ENCODE measurements at places on chromosomes 3 and 15.

DNA sequence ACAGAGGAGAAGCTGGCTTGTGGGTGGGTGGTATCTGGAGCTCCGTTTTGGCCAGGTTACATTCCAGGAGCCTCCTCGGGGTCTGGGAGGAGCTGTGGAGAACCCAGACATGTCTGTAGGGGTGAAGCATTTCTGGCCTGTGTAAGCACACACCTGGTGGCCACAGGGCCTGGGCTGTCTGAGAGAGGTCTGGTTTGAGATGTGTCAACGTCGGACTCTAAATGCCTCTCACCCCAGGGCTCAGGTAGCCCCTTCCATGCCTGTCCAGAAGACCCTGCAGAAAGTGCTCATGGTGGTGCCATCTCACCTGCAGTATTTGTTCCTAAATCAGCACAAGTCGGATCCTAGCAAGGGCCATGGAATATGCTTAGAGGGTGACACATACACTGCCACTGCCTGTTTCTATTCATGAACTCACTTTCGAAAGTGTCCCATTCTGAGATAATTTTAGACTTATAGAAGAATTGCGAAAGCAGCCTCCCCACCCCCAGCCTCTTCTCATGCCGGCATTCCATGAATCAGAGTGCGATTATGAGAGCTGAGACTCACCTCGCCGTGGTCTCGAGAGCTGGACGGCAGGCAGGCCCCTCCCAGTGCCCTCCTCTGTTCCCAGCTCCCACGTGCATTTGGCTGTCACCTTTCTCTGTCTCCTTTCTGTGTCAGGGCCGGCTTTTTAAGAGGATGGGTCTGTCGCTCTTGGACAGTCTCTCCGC, 63.7 kb downstream of the KLF15 start:
- DNase-seq: peak; percentile 80

DNA sequence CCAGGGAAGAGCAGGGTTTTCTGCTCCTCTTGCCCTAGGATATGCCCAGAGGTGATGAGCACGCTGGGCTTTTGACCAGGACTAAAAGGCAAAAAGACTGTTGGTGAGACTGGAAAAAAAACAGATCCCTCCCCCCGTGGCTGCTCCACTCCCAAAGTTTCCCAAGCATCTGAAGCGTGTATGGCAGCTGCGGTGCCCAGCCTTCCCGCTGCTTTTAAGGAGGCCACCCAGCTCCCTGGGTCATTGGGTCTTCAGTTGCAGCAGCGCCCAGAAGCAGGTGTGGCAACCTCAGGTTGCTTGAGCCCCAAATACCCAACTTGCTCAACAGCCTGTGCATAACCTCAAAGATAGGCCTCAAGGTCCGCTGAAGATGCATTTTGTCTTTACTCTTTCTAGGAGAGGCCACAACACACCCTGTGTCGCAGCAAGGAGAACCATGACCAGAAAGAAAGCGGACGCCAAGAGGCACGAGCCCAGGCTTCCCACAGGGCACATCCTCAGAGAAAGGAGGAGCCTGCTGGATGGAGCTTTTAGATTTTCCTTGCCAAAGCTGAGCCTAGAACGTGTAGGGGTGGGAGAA, 2.0 kb downstream of the SRGAP3 start:
- no peak for DNase-seq

DNA sequence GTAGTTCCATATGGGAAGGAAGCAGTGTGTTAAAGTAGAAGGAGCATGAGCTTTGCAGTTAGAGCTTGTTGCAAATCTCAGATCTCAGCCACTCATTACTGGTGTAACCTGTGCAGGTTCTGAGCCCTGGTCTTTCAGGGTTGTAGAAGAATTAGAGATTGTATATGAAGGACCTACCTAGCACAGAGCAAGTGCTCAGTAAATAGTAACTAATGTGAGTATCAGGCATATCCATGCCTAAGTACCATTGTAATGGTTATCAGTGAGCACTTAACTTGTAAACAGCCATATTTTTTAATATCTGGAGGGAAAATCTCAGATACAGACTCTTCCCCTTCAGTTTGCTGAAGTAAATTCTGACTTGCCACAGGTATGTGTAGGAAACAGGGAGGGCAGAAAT, 59.3 kb downstream of the MAP6D1 start:
- DNase-seq: peak; percentile 58

DNA sequence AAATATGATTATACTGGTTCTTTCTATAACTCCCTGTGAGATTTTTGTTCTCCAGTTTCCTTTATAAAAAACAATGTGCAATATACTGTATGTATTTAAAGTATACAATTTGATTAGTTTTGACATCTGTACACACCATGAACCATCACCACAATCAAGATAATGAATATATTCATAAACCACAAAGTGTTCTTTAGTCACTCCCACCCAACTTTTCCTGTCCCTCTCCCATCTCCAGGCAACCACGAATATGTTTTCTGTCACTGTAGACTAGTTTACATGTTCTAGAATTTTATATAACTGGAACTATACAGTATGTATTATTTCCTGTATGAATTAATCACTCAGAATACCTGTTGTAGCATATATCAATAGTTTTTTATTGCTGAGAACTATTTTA, 177.0 kb upstream of the MBNL1 start:
- no peak for DNase-seq

- no peak for DNase-seq
Observed at GRCh38 chr15:82056958-82057823, 11.4 kb upstream of the MEX3B start.

- no peak for DNase-seq
Observed at GRCh38 chr3:4886448-4886847, 92.8 kb upstream of the BHLHE40 start.

DNA sequence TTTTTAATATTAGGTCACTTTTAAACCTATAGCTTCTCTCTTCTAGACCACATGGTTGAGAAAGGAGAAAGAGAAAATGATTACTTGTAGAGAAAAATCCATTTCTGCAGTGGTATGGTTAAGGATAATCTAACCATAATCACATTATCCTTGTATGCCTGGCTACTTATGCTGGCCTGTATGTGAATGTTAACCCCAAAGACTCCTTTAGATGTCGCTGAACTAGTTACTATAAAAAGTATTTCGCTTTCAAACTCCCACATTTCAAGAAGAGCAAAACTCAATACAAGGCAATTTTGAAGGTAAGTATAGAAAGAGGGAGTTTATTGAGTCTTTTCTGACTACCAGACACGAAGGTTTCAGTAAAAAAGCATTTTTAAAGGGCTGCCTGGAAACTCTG, 2.2 kb downstream of the KCTD6 start:
- no peak for DNase-seq

GRCh38 chr3:45909542-45909941, 23.2 kb downstream of the CCR9 start:
- DNase-seq: no peak

DNA sequence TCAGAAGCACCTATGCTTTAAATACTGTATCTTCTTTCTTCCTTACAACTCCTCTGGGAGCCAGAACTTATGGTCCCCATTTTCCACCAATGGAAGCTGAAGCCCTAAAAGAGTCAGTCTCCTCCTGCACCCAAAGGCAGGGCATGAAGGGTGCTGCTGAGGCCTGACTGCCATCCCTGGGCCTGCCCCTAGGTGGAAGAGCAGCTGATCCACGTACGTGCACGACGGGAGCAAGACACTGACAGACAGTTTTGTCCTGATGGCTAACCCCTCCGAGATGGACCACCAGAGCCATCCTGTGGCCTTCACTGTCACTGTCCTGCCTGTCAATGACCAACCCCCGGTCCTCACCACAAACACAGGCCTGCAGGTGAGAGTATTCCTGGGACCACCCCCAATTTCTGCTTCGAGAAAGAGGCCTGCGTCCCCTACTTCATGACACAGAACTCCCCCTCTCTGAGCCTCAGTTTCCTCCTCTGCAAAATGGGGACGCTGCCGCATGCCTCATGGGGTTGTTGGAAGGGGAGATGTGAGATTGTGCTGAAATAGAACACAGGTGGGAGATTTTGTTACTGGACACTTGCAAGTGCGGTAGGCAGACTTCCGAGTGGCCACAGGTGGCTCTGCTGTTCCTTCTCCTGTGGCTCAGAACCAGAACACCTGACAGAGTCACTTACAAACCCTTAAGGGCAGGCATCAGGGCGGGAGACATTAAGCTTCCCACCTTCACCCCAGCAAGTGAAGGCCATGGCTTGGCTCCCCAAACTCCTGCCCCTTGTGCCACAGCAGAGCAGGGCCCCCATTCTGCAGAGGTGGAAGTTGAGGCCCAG, 175.4 kb downstream of the TBC1D2B start:
- DNase-seq: peak; percentile 91

GRCh38 chr3:99066863-99067262, 165.4 kb upstream of the DCBLD2 start:
- no peak for DNase-seq

DNA sequence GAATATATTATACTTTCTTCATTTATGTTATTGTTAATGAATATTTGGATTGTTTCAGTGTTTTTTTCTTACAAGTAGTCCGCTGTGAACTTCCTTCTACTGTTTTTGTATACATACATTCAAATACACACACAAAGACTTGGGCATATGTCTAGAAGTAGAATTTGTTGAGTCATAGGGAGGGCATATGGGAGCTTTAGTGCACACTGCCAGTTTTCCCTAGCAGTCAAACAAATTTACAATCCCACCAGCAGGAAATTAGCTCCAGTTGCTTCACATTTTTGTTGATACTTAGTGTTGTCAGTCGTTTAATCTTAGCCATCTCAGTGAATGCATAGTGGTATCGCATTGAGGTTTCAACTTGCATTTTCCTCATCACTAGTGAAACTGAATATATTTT, 492.3 kb downstream of the DIPK2A start:
- no peak for DNase-seq

- DNase-seq: no peak
Observed at GRCh38 chr3:69299344-69299743, 86.5 kb downstream of the FRMD4B start.

GRCh38 chr15:28946803-28947202, 61.0 kb downstream of the APBA2 start:
- DNase-seq: no peak

DNA sequence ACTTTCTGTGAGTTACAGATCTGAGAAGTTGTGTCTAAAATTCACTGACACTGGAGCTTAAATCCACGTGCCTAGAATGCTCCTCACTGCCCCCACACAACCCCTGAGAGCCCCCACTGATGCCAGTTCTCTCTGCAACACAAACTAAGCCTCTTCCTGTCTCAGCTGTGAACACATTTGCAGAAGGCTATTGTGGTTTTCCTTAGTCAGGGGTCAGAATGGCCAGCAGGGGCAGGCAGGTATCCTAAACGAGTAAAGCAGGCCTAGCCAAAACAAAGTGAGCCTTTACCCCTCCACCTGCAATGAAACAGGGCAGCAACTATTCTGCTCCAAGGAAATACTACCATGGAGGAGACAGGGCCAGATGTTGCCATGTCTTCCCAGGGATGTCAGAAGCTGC, 78.6 kb downstream of the FHIT start:
- no peak for DNase-seq

- no peak for DNase-seq
Observed at GRCh38 chr3:120203621-120204020, 81.4 kb downstream of the GPR156 start.

- peak; percentile 81 for DNase-seq
Observed at GRCh38 chr3:50336452-50337174, 4.0 kb downstream of the RASSF1 start.

- no peak for DNase-seq
Observed at GRCh38 chr3:463252-464192, 267.0 kb downstream of the CHL1 start.

- peak; percentile 49 for DNase-seq
Observed at GRCh38 chr15:42549741-42550392, 1.2 kb downstream of the HAUS2 start.

- no peak for DNase-seq
Observed at GRCh38 chr3:107198581-107199181, 178.6 kb upstream of the CCDC54 start.

GRCh38 chr15:60795889-60796288, 316.9 kb upstream of the ICE2 start:
- DNase-seq: no peak

DNA sequence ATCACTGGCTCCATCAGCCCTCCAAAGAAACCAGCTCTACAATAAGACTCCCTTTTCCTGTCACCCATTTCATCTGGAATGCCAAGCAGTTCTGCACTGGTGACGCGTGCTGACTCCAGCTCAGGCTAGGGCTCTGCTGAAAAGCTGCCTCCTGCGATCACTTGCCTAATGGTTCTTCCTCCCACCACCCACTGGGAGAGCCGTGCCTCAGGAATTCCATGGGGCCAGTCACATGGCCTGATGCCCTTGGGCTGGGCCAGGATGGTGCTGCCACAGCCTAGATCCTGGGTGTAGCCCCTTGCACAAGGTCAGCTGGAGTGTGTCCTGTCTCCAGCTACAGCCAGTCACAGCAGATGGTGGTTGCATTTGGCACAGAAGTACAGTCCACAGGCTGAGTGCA, 98.9 kb downstream of the DNAJB8 start:
- peak; percentile 89 for DNase-seq

DNA sequence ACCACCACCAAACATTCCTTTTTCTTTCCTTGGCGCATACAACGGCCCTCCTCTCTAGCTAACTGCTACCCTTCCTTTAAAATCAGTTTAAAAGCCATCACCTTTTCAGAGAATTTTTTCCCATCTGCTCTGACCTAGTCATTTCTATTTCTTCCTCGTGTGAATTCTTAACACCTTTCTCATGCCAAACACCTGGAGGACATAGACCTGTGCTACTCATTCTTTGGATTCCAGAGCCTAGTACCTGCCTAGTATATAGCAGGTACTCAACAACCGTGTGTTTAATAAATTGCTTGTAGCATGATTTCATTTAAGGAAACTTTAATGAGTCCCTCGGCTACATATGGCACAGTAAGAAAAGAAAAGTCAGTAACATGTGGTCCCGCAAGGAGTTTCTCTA, 2.0 kb upstream of the TPM1 start:
- DNase-seq: peak; percentile 65

DNA sequence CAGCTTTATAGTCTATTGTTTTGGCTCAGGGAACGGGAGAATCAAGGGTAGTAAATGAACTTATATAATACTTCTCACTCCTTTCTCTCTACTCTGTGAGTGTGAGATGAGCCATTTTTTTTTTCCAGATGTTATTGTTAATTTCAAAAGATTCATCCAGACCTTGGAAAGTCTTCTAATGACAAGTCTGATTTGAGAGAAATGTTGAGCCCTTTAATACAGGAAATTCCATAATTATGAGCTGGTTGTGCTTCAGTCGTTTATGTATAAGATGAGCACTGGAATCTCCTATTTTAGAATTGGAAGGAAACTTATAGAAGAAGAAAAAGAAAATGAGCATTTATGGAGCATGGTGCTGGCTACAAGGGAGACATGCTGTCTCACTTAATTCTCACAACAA, 92.0 kb downstream of the FBN1 start:
- no peak for DNase-seq

DNA sequence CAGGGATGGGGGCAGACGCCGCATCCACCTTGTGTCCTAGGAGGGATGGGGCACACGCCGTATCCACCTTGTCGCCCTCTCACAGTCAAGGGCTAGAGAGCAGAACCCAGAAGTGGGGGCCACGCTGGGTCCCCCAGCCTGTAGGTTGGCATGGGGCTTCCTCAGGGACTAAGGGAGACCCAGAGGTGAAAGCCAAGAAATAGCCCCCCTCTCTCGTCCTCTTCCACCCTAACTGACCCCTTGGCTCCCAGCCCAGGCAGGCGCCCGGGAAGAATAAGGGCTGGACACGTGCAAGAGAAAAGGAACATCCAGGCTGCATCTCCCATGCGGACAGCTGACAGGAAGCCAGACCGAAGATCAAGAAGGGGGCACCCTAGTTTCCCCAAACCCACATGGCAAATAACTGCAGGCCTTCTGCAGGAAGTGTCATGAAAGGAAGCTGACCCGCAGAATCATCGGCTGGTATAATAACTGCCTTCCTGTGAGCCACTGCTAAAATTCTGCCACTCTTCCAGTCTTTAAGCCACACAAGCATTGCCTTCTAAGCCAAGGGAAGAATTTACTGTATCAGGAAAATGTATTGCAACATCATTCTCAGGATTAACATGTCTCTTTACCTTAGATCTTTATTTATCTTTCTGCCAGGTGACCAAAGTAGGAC, 38.5 kb upstream of the TFRC start:
- no peak for DNase-seq
